ENCODE measurements at places on chromosomes 1 and 21.

- DNase-seq, result no peak
Measured at GRCh38 chr1:70195342-70195741, 10.0 kb downstream of the LRRC40 start.

DNA sequence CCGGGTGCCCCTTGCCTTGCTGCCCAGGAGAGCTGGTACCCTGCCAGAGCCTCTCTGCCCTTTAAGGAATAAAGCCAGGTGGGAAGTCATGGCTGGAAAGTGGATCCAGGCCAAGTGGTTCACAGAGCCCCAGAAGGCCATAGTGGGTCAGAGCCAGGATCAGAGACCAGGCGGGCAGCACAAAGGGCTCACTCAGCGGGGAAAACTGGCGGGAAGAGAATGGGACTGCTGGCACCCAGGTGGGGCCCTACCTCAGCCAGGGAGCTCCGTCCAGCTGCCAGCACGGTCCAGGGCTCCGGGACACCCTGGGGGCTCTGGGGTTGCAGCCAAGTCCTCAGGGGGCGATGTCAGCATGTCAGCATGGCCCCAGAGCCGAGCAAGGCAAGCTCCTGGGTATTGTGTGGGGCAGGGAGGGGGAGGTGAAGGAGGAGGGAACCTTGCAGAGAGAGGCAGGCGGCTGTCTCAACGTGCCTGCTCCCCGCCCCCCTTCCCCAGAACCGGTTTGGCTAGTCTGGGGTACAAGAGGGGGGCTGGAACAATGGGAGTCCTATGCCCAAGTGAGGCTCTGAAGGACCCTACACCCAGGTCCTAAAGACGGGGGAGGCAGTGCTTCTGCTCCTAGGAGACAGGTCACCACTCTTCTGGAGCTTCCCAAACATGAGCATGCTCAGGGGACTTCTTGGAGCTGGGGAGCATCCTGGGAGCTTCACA, at the start of gene ARHGEF19:
TSS of gene ARHGEF19 (minus strand) at position 402 of the 711 bp plus-strand sequence. CDS start 3,598 bp downstream, outside the sequence.
- no peak for DNase-seq

DNA sequence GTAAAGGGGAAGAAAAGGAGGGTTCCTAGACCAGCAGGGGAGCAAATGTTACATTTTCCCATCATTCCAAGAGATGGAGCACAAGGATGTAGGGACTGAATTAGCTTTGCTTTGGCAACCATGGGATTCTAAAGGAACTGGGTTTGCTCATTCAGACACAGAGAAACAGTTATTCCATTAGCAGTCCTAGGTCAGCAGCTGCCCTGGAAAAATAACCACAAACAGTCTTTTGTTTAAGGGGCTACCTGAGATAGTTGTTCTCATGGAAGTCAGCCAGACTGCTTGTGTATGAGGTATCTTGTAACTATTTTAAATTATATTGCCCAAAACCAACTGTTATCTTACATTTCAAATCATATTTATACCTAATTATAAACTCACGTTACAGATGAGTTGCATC, 58.4 kb upstream of the VCAM1 start:
- DNase-seq, result no peak

GRCh38 chr1:169106921-169107602, 572 bp downstream of the ATP1B1 start:
- DNase-seq, result peak; percentile 32

GRCh38 chr1:36345353-36345752, 21.9 kb upstream of the EVA1B start:
- no peak for DNase-seq

- no peak for DNase-seq
Measured at GRCh38 chr21:44295163-44295573, 4.7 kb upstream of the PFKL start.

GRCh38 chr1:30950053-30950452, 41.5 kb upstream of the SDC3 start:
- no peak for DNase-seq

- DNase-seq, result no peak
Measured at GRCh38 chr1:46621930-46622329, 5.3 kb upstream of the MOB3C start.

DNA sequence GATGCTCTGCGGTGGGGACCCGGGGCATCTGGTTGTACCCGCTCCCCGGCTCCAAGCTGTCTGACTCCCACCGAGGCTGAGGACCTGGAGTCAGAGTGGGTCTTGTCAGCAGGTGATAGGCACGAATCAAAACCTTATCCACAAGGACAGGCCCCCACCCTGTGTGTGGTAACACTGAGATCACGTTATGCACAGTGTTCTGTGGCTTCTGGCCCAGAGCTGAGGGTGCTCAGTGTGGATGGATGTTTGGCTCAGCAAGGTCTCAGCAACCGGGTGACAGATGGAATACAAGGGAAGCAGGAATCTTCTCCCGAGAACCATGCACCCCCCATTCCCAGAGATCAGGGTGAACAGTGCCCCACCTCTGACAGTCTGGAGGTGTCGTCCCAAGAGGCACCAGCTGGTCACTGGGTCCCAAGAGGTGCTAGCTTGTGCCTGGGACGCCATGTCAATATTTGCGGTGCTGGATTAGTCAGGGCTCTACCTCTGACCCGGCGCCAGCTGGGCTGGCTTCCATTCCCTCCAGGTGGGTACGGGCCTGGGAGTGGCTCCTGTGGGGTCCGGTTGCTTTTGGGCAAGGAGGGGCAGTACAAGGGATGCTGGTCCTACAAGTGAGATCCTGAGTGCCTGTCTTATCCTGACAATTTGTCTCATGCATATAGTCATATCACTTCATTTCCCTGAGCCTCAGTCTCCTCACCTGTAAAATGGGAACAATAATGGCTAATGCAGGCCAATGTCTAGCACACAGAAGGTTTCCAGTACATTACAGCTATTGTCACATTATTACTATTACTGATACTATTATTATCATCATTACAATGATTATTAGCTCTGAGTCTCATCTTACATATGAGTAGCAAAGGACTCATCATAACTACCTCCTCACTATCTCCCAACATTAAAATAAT, 957 bp downstream of the CAPN9 start:
- no peak for DNase-seq

DNA sequence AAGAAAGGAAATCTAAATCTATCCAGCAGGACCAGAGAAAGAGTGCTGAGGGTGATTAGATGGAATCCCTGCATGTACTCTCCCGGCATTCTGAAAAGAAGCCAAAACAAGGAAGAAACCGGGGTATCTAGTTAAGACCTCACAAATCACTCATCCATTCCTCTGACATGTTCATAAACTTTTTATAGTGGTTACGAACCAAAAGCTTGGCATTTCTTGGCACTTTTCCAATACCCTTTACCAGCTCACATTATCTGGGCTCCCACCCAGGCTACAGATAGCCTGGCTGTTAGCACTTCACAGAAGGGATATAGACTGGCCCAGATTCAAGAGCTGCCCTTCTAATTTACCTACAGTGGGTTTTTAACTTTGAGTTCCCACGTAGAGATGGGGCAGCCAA, 1.8 kb upstream of the C1orf74 start:
- DNase-seq, result no peak

- no peak for DNase-seq
Measured at GRCh38 chr21:27293239-27293638, 326.4 kb upstream of the ADAMTS5 start.

GRCh38 chr1:165053351-165053750, 303.2 kb downstream of the LMX1A start:
- peak; percentile 6 for DNase-seq
